Fibroblast of upper back skin (primary cell): ENCODE measurements at places on chromosomes 5 and 9.

GRCh38 chr9:129673602-129674001 is 8.2 kb downstream of the PRRX2 start:
- DNase-seq = no peak

GRCh38 chr5:53165431-53166182 is 56.0 kb upstream of the MOCS2 start:
- DNase-seq = peak; percentile 59

DNA sequence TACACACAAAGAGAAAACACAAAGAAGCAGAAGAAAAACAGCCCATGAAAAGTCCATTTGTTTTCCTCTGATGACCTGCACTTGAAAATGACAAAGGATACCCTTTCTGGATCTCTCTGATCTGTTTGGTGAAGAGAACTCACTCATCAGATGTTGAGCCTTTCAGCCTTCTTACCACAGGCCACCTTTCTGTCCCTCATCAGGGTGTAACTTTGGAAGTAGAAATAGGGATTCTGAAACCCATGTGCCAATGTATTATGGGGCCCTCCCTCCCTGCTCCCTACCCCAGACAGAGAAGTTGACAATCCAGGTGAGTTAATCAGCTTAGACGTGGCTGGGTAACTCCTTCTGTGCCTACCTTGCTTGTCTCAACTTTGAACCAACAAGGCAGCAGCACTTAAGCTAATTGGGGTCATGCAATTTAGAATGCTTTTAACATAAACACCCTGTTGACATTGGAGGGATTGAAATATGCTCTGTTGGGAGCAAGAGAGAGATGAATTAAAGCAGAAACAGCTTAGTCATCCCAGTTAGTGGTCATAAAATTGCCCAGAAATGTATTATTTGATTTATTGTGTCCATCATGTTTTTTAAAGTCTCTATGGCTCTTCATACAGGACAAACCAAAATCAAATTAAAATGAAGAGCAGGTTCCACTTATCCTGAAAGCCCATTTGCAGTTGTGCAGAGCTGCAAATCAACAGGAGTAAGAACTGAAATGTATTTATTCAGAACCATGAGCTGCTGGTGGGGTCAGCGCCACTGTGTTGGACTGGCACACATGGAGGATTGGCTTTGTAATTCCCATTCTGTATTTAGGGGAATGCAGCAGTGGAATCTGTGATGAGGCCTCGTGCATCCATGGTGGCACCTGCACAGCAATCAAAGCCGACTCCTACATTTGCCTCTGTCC is 132.0 kb downstream of the LIFR start:
- peak; percentile 36 for DNase-seq

- no peak for DNase-seq
These were observed 8.2 kb downstream of the NR2F1-AS1 start for GRCh38 chr5:93572608-93573353.

DNA sequence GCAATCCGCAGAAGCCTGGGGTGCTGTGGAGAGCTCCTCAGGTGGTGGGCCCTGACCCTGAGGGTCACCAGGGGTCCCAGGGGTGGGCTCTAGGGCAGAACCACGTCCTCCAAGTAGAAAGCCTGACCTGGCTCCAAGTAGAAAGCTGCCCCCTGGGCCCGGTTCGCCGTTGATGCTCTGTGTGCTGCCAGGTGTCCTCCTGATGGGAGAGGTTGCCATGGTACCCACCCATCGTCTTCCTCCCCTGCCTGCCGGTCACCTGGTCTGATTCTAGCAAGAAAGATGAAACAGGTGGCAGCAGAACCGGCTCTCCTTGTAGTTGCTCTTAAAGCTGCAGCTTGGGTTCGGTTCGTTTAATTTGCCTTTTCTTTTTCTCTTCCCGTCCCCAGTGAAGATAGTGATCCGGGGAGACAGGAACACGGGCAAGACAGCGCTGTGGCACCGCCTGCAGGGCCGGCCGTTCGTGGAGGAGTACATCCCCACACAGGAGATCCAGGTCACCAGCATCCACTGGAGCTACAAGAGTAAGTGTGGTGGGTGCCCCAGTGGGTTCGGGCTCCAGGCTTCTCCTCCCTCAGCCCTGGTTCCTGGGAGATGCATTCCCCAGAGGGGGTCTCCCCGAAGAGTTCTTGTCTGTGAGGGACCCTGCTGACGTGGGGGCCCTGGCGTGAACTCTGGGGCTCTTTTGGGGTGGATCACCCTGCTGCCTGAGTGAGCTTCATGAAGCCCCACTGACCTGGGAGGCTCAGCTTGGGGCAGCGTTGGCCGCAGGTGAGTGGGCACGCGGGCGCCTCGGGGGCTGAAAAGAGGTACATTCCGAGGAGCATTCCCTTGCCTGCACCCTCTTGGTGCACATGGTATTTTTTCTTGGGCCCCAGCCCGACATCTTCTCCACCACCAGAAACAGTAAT is 15.6 kb downstream of the RABL6 start:
- DNase-seq = no peak

DNA sequence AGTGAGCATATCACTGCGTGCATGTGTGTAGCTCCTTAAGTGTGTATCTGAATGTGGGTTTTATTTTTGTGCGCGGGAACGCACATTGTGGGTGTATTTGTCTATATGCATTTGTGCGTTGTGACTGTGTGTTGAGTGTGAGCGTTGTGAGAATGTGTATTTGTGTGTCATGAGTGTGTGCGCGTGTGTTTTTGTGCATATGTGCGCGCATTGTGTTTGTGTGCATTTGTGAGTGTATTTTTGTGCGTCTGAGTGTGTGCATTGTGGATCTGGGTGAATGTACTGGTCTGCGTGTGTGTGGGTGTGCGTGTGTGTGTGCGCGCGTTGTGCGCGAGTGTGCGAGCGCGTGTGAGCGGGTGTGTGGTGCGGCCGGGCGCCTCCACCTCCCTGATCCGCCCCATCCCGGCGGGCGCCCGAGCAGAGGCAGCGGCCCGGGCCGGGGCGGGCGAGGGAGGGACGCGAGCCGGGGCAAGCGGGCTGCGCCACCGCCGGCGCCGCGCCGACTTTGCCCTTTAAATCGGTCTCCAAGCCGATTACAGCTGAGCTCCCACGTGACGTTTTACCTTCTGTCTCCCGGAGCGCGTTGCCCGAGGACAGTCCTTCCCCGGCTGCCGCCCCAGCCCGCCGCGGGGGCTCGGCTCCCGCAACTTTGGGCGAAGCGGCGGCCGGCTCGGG is at the start of gene RASGRF2:
Gene RASGRF2, plus strand, starts transcription at position 596 of the 675 bp plus-strand sequence. CDS start 376 bp downstream, outside the sequence.
- no peak for DNase-seq

DNA sequence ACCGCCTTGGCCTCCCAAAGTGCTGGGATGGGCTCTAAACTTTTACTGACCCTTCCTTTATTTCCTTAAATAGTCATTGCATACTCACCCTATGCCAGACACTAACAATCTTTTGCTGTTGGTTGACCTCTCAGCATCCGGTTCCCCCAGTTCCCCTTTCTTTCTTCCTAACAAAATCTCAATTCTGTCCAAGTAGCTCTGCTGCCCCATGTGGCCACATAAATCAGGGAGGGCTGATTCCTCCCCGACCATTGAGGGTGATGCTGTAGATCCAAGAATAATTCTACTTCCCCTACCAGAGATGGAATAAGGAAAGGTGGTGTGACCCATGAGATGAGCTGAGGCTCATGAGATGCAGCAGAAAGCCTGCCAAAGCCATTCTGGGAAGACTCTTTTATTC is 315.3 kb upstream of the MSX2 start:
- no peak for DNase-seq

GRCh38 chr5:39376293-39376714 is 12.0 kb upstream of the C9 start:
- peak; percentile 55 for DNase-seq

DNA sequence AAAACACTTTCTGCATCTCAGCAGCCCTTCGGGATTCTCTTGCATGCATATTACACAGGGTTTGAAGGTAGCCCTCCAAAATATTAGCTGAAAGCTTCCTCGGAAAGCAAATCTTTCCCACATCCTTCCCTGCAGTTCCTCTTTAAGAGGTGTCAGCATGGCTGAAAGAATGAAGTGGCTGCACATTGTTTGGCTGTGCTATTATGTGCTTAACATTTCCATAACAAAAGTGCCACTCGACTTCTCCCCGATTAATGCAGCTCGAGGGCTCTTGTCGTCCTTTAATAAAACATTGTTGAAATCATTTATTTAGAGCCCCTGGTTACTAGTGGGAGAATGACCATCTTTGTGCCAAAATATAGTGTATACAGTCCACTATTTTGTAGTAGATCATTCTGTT is 6.5 kb downstream of the GAS1 start:
- DNase-seq = no peak

DNA sequence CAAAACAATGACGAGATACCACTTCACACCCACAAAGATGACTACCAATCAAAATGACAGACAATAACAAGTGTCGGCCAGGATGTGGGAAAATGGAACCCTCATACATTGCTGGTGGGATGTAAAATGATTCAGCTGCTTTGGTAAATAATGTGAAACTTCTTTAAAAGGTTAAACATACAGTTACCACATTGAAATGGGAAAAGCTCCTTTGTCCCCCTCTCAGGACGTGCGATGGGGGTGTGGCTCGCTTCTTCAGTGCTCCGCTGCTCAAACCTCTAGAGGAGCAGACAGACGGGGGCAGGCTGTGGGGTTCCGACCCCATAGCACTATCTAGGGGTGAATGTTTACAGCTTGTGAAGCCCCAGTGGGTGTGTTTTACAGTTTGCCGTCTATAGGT is 8.0 kb upstream of the PLPP6 start:
- no peak for DNase-seq

- no peak for DNase-seq
These were observed 686.7 kb downstream of the CDH18 start for GRCh38 chr5:19301271-19301670.

- DNase-seq = no peak
These were observed 183.3 kb downstream of the SEMA5A start for GRCh38 chr5:9362600-9362999.

GRCh38 chr5:111384220-111384619 is 128.1 kb downstream of the STARD4 start:
- DNase-seq = peak; percentile 40

GRCh38 chr9:100474082-100474923 is 1.4 kb downstream of the TMEFF1 start:
- no peak for DNase-seq

DNA sequence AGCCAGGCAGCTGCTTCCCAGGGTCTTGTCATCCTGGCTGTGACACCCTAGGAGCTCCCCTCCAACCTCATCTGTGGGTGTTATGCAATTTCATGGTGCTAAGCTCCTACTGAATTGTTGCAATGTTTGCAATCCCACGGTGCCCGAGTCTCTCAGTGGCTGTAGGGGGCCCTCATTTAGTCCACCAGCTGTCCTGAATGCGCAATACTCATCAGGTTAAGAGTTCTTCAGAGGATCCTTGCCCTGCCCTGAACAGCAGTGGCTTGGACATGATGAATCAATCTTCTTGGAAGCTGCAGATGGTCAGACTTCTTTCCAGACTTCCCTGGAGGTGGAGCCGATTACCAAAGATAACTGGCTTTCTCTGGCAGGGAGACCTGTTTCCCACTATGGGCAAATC is 584.1 kb downstream of the CCDC171 start:
- peak; percentile 90 for DNase-seq

DNA sequence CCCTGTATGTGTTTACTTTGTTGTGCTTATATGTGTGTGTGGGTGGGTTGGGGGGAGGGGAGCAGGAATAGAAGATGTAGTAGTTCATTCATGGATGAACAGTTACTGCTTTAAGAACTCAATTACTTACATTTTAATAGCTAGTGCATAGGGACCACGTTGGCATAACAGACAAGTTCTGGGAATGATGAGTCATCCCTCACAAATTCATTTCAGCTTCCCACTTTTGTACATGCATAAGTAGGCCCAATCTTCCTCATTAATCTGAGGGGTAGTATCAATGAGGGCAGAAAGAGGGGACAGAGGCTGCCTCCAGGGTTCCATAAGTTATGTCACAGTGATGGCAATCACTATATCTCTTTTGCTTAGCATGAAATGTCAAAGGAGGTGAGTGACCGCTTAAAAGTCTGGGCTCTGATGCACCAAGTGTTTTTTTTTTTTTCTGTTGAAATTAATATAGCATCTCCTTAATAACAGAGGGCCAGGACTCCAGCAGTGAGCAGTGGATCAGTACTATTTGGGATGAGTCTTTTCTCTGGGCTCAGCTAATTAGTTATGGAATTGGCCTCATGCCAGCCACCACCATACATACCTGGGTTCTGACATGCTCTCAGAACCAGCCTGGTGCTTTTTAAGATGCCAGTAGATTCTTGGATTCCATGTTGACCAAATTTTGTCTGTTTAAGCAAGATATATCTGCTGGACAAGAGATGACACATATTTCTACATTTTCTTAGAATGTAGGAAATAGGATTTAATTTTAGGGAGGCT is 37.1 kb downstream of the PRDM6 start:
- peak; percentile 80 for DNase-seq

GRCh38 chr9:83992407-83992806 is 11.8 kb downstream of the RMI1 start:
- no peak for DNase-seq

DNA sequence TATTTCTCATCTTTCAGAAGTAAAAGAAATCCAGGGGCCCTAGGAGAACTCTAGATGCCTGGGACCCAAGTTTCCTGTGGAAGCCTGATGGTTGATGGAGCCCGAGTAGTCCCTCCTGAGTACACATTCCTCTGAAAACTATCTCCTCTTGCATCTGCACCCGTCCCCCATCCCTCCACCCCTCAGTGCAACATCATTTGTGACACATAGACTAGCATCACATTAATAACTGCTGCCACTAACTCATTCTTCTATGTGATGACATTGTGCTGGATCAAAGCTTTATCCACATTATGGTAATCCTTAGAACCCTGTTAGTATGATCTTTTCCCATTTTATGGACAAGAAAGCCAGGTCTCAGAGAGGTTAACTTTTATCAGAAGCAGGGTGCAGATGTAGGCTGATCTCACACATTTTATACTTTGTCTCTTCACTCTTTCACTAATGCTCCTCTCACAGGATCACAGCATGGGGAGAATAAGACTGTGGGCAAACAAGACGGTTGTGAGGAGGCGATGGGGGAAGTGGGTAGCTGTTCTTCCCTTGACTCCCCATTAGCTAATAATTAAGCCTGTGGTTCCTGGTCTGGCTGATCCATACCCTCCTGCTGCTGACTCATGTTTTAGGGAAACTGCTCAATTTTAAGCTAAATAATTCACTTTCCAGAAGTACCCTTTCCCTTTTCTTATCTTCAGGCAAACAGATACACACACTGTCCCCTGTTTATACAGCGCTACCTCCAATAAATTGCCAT is 3.9 kb upstream of the HK3 start:
- DNase-seq = no peak

DNA sequence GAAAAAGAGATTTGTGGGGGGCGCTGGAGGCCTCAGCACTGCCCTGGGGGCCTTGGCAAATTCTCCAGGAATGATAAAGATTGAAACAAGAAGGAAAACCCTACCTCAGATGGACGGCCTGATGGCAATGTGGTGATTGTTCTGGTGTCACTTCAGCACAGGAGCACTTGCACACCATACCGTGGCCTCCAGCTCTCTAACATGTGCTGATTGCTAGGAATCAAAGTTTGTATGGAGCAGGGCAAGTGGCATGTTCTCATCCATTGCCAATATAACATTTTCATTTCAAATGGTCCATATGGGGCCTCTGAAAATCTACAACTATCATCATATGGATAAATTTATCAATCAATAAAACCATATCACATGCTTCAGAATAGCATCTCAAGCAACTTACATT is 253.0 kb downstream of the DEPDC1B start:
- DNase-seq = no peak
